Activated gamma-delta T cell (primary cell): ENCODE measurements at places on chromosomes 7 and 10.

DNA sequence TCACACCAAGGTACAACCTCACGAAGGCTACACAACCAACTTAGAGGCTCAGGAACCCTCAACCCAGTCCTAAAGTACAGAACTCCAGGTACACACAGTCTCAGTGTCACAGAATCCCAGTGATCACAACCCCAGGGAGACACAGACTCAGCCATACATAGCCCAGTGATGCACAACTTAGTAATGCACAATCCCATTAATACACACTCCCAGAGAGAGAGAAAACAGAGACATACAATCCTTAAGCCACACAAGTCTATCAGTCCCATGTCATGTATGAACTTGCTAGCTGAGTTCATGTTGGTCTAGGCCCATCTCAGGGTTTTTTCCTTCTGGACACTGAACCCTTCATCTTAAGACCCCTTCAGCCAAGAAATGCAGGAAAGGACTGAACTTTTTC is 4.6 kb downstream of the KCNIP2 start:
- DNase-seq, result no peak

GRCh38 chr10:29736366-29737073 is 101.7 kb upstream of the SVIL start:
- DNase-seq, result no peak

GRCh38 chr10:61986788-61987492 is 85.4 kb downstream of the ARID5B start:
- no peak for DNase-seq

GRCh38 chr7:17939211-17939605 is 1.1 kb downstream of the SNX13 start:
- no peak for DNase-seq

- DNase-seq, result no peak
These were observed 9.0 kb downstream of the AGAP3 start for GRCh38 chr7:151095123-151095797.

- DNase-seq, result no peak
These were observed 120.0 kb upstream of the TCERG1L start for GRCh38 chr10:131431533-131431932.

- DNase-seq, result no peak
These were observed 119.5 kb downstream of the CPED1 start for GRCh38 chr7:121107923-121108498.

- DNase-seq, result no peak
These were observed 468.5 kb downstream of the LRMDA start for GRCh38 chr10:75899816-75900390.

- DNase-seq, result no peak
These were observed 769 bp upstream of the TMEM248 start for GRCh38 chr7:66920256-66920655.

- no peak for DNase-seq
These were observed 83.5 kb downstream of the ADK start for GRCh38 chr10:74234569-74234968.
